Diencephalon (tissue), 1 donor: ENCODE measurements at places on chromosomes 16 and 17. TPM values are rescaled to one million over a fixed set of nuclear protein-coding genes. Genes with fewer than 3 reads are reported as not detected.

GOSR2 gene
- 48.7 TPM for total RNA-seq

SLX1B gene
- 3.9 TPM for total RNA-seq

PRSS21 gene
- total RNA-seq, result not detected

SDR42E2 gene
- total RNA-seq, result 0.23 TPM
